Left ventricle myocardium superior (tissue), 1 donor: ENCODE measurements at places on chromosomes 12 and 14. TPM values are rescaled to one million over a fixed set of nuclear protein-coding genes. Genes with fewer than 3 reads are reported as not detected.

GLI1 gene
- total RNA-seq: 0.37 TPM

CTSG gene
- total RNA-seq: 1.4 TPM

OR4E2 gene
- not detected for total RNA-seq

PLA2G1B gene
- not detected for total RNA-seq

BRMS1L gene
- total RNA-seq: 13.0 TPM

TAS2R50 gene
- 0.25 TPM for total RNA-seq

BRI3BP gene
- 4.2 TPM for total RNA-seq

OR6C2 gene
- not detected for total RNA-seq

LGALS3 gene
- total RNA-seq: 249 TPM

BCL2L14 gene
- not detected for total RNA-seq

PIK3C2G gene
- total RNA-seq: not detected

FOXG1 gene
- total RNA-seq: not detected

KLHDC1 gene
- total RNA-seq: 6.0 TPM

HOXC9 gene
- not detected for total RNA-seq

TRHDE gene
- total RNA-seq: 0.35 TPM

VEZT gene
- 59.0 TPM for total RNA-seq

KRT73 gene
- total RNA-seq: not detected

NRIP2 gene
- total RNA-seq: 1.1 TPM

AEBP2 gene
- total RNA-seq: 28.5 TPM

CIDEB gene
- total RNA-seq: 3.9 TPM

REP15 gene
- 7.5 TPM for total RNA-seq

UNC79 gene
- 0.25 TPM for total RNA-seq

TSPAN9 gene
- 159 TPM for total RNA-seq

SLC15A4 gene
- 14.0 TPM for total RNA-seq

TUNAR gene
- not detected for total RNA-seq

AGAP2 gene
- 7.5 TPM for total RNA-seq

TAS2R8 gene
- not detected for total RNA-seq

CLEC2B gene
- total RNA-seq: 3.7 TPM

HOXC13 gene
- not detected for total RNA-seq

ABCC9 gene
- 83.1 TPM for total RNA-seq
